ENCODE measurements at places on chromosomes 12 and 14. TPM values are rescaled to one million over a fixed set of nuclear protein-coding genes. Genes with fewer than 3 reads are reported as not detected.

The SPIC gene
- not detected for total RNA-seq

The CARMIL3 gene
- total RNA-seq = 0.08 TPM

The ASCL1 gene
- total RNA-seq = not detected

The GZMH gene
- total RNA-seq = 1.2 TPM

The TAS2R50 gene
- not detected for total RNA-seq

The TMEM263 gene
- 35.8 TPM for total RNA-seq

The RASSF9 gene
- 6.2 TPM for total RNA-seq

The RIMBP2 gene
- total RNA-seq = not detected

The ARMH4 gene
- 5.5 TPM for total RNA-seq

The GPX2 gene
- total RNA-seq = not detected
